NCI-H2081 treated with DMSO at 0.1 percent for 48 hours (cell line): ENCODE measurements at places on chromosomes 6 and 20.

DNA sequence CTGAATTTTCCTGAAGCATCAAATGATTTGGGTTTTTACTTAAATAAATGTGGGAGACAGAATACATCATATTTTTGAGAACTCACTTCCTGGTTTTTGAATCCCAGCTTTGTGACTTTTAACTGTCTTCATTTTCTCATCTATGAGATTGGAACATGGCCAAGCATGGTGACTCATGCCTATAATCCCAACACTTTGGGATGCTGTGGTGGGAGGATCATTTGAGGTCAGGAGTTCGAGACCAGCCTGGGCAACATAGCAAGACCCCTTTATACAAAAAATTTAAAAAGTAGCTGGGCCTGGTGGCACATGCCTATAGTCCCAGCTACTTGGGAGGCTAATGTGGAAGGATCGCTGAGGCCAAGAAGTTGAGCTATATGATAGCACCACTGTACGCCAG is 122.3 kb downstream of the QKI start:
- DNase-seq: no peak

GRCh38 chr20:4569865-4570264 is 151.8 kb upstream of the PRND start:
- no peak for DNase-seq

DNA sequence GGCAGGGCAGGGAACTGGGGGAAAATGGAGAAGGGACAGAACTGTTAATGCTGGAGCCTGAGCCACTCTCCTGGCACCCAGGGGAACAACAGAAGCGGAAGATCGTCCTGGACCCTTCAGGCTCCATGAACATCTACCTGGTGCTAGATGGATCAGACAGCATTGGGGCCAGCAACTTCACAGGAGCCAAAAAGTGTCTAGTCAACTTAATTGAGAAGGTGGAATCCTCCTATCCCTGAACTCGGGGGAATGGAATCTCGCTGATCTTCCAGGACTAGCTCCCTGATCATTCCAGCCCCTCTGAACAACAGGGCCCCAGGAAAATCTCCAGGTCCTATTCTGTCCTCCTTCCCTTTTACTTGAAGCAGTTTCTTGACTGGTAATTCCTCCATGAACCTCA is 2.0 kb downstream of the CFB start:
- DNase-seq: no peak

- DNase-seq: no peak
These were observed 9.5 kb upstream of the CDKN1A start for GRCh38 chr6:36669002-36669401.
